ENCODE measurements at places on chromosomes 3 and 15.

DNA sequence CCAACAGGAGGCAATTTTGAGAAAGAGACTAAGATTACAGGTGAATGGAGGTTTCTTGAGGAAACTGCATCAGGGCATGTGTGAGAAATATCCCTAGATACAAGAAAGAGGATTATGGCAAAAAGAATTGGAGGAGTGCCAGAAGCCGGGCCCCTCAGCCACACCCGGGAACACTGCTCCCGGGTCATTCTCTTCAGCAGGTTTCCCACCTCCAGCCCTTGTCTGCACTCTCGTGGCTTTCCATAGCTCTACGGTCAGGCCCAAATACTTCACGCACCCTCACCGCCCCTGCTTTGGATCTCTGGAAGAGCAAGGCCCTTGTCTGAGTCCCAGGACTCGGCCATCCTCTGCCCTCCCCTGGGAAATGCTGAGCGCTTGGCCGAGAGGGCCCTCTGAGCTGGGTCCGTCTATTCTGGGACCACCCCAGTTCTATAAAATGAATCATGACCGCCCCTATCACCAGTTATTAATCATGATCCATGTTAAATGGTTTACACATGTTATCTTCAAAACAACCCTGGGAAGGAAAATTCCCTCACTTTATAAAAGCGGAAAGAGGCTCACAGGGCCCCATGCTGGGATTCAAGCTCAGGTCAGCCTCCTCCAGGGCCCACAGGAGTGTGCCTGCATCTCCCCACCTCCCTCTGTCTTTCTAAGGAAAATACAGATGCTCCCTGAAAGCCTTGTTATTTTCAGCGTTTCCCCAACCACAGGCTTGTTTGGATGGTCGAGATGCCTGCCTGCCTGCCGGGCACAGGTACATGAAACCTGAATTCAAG lies 38.8 kb upstream of the SPTBN5 start:
- DNase-seq: no peak

GRCh38 chr3:192482391-192482790 lies 244.9 kb downstream of the FGF12 start:
- DNase-seq: no peak

GRCh38 chr3:130795396-130795795 lies 48.8 kb upstream of the PIK3R4 start:
- DNase-seq: no peak

GRCh38 chr3:153247331-153248330 lies 85.6 kb downstream of the RAP2B start:
- DNase-seq: no peak

DNA sequence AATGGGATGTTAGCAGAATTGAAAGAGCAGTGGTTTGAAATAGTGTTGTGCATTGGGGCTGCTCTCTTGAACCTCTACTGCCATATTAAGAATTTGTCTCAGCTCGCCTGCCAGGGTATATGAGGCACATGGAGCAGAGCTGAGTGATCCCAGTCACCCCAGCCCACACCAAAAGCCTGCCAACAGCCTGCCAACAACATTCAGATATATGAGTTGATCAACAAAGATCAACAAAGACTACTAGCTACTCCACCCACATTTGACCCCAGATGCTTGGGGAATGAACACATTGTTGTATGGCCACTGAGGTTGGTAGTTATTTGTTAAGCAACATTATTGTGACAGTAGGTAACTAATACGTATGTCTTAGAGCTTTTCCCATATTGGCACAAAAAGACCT lies 570.9 kb upstream of the IL12A start:
- no peak for DNase-seq

GRCh38 chr3:133197619-133198018 lies 159.4 kb downstream of the TMEM108 start:
- DNase-seq: no peak

DNA sequence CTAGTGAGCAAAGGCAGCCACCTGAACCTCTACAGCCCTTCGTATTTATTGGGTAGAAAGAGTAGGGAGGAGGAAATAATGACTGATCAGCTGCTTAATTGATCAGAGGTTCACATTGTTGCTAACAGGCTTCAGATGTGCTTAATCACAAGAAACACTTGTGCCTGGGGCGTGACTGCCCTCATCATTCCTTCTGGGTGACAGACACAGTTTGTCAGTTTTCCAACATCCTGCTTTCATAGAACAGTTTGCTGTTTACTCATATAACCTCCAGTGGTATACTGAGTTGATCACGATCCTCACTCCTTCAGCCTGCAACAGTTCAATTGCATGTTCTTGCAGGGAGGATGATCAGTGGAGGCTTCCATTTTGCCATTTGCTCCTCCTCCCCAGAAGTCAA lies 13.6 kb upstream of the CASR start:
- no peak for DNase-seq

GRCh38 chr15:86329311-86330013 lies 249.8 kb downstream of the AGBL1 start:
- DNase-seq: no peak

DNA sequence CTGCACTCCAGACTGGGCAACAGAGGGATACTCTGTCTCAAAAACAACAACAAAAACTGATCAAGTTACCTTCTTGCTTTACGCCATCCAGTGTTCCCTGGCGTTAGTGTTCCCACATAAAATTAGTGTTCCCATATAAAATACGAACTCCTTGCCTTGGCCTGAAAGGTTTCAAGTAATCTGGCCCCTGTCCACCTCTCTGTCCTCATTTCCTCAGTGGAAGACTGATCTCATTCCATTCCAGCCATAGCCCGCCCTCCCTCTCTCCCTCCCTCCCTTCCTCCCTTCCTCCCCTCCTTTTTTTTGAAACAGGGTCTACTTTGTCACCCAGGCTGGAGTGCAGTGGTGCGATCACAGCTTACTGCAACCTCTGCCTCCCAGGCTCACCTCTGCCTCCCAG lies 2.8 kb upstream of the CAND2 start:
- no peak for DNase-seq

DNA sequence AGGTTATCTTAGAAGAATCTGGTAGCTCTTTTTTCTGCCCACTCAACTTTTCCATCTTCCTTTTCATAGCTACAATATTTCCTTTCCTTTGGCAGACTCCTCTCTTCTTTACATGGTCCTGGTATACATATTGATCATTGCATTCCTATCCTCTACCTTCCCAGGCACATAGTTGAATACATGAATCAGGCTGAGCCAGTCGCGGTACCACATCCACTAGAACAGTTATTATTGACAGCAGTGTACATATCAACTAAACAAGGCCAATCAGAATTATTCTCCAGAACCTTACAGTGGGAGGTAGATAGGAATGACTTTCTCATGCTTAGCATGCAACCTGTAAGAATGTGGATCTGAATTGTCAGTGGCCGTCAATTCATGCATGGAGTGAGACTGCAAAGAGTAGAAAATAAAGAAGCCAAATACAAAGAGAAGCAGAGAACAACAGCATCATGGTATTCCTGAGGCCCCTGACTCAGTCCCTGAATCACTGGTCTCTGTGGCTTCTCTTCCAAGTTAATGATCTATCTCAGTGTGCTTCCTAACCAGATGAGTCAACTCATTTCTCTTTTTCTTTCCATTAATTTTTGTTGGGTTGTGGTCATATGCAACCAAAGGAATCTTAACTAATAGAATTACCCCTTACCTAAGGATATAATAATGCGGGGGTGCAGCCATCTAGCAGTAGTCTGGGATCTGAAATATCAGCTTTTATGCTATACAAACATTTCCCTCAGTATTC lies 60.9 kb upstream of the DCBLD2 start:
- DNase-seq: no peak

- no peak for DNase-seq
These were observed 42.5 kb downstream of the CCDC12 start for GRCh38 chr3:46934072-46934471.

DNA sequence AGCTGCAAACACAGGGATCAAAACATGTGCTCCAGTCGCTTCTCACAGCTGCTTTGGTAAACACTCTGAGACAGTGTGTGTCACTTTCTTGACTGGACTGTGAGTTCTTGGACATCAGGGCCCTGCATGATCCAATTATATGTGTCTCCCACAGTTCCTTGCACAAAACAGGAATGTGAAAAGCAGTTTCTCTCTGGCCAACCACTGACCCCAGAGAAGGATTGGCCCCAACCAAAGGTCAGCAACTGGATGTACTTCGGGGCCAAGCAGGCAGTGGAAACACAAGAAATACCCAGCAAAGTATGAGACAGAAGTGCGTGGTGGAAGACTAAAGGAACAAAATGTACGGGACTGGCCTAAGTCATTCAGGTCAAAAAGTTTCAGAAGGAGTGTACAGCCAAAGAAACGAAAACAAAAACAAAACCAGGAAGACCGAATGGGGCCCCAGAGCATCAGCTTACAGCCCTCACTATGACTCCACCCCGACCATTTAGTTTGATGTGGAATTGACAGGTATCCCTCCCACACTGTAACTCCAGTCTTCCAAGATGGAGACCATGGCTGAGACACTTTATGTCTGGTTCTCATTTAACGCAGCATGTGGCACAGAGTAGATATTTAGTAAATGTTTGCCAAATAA lies 76.7 kb upstream of the LPP start:
- DNase-seq: no peak

DNA sequence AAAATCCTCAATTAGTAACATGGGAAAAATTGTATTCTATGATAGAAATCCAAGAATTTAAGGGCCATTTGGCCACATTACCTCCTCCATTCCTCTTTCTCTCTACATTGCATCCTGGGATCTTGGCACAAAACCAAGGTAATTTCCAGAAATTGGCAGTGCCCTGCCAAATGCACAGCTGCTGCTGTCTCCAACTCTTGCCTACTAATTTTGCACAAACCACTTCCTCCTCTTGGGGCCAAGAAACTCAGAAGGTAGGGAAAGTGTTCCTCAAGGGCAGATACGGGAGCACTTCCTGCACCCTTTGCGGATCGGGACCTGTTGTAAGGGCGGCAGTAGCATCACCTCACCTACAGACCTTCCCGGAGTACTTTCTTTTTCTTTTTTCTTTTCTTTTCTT lies 57.8 kb downstream of the MAP3K13 start:
- no peak for DNase-seq

GRCh38 chr3:186783731-186784515 lies 546 bp downstream of the EIF4A2 start:
- peak; percentile 70 for DNase-seq

- no peak for DNase-seq
These were observed 751.0 kb downstream of the VGLL3 start for GRCh38 chr3:86239946-86240345.

GRCh38 chr3:52146189-52146588 lies 8.0 kb downstream of the POC1A start:
- no peak for DNase-seq

- no peak for DNase-seq
These were observed 127.1 kb downstream of the ABHD5 start for GRCh38 chr3:43817825-43818224.

DNA sequence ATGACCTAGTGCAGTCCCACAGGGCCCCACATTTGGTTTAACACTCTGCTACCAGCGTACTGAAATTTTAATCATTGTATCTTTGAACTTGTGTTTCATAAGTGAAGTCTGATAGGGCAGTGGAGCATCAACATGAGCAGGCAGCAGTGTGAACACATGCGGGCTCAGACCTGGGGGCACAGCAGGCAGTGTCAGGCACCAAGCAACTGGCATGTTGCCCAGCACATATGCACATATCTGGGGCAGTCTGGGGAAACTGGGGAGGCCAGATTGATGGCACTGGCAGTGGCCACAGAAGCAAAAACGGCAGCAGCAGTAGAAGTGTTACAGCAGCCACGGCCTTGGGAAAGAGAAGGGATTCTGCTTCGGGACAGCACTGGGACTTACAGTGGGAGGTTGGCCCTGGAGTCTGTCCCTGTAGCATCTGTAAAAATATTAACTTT lies 353.9 kb upstream of the KCNMB2 start:
- no peak for DNase-seq

DNA sequence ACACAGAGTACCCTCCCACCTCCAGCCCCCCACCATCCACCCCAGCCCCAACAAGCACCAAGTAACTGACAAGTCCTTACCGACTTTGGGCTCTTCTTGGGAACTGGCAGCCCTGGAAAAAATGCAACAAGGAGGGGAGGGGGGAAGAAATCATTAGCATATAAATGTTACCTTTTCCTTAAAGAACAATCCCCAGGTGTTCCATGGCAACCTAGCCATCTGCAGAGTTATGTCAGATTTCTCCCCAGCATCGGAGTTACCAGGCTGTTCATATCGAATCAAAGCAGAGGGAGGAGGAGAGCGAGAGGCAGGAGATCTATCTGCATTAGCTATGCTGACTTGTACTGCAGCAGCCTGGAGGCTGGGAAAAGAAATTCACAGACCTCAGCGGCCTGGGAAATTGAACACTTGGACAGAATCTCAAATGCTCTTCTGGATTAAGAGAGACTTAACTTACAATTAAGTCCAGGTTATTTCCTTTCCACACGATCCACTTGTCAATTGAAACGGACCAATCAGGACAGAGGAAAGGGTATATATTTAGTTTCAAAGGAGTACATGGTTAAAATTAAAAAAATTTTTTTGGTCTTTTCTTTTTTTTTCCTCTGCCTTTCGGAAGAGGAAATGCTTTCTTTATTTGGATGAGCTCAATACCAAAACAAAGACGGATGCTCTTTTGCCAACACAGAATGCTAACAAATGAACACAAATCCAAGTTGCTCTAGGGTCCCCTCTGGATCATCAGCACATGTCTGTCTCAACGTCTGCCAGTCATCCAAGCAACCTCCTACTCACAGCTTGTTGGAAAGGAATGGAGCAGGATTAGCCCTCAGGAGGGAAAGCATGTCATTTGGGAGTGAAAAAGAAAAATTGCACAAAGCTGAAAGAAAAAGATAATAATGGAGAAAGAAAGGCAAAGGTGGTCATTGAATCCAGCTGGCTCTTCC lies 637.1 kb downstream of the MAGI1 start:
- no peak for DNase-seq

DNA sequence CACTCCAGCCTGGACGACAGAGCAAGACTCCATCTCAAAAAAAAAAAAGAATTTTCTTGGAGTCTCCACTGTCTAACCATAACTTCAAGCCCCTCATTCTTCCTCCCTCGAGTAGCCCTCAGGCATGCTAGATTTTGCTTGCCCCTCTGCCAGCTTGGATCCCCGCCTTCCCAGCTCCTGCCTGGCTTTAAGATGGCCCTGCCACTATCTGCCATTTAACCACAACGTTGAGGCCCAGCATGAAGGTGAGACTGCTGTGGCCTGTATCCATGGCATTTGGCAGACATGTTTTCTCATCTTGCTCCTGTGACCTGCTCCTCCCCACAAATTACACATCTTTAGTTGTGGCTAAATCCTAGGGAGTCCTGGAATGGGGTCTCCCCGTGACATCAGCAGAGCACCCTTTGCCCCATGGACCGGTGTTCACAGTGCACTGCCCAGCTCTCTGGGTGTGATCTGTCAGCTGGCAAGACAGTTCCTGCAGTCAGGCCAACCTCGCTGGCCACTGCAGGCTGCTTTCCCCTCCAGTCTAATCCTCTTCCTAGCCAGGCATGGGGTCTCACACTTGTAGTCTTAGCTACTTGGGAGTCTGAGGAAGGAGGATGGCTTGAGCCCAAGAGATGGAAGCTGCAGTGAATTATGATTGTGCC lies 10.4 kb downstream of the VPS18 start:
- DNase-seq: no peak

GRCh38 chr3:24220859-24221657 lies 273.6 kb downstream of the THRB start:
- no peak for DNase-seq

All from stimulated activated naive CD8-positive, alpha-beta T cell treated with anti-CD3 and anti-CD28 coated beads, Interleukin-15, Interleukin-2, amounts not matched to agents 100 U/mL and 50 U/mL, for 24 hours (primary cell).